RWPE1 (cell line): ENCODE measurements at places on chromosomes 5 and 9.

- no peak for DNase-seq
Measured at GRCh38 chr5:96329289-96329688, 103.8 kb downstream of the PCSK1 start.

GRCh38 chr9:113737517-113738271 lies 138.4 kb upstream of the ZNF618 start:
- DNase-seq = peak; percentile 76

DNA sequence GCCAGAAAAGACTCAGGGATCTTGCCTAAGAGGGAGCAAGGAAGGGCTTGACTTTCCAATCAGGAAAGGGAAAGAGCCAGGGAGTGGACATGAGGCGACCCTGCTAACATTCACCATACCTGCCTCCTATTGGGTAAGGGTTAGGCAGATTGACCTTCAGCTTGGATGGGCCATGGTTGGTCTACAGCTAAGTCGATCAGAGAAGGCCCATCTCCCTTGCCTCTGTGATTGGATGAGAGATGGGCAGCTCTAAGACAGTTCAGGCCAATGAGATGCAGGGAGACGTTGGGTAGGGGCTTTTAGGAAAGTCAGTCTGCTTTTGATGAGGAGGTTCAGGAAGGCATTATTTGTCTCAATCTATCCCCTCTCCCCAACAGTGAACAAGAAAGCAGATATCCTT lies 135.0 kb upstream of the STC2 start:
- DNase-seq = no peak

DNA sequence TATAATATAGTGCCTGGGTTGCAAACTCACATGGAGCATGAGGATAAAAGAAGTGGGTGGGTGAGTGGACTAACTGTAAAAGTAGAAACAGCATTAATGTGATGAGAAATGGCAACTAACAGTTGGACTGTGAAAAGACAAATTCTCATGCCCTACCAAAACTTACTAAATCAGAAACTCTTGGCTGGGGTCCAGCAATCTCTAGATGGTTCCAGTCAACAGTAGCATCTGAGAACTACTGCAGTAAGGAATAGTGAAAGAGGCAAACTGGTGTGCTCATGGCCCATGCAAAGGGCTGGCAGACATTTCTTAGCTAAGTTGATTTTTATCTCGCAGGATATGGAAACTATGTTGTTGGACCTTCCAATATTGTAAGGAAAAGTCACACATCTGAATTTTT lies 150.3 kb downstream of the PIK3R1 start:
- no peak for DNase-seq

DNA sequence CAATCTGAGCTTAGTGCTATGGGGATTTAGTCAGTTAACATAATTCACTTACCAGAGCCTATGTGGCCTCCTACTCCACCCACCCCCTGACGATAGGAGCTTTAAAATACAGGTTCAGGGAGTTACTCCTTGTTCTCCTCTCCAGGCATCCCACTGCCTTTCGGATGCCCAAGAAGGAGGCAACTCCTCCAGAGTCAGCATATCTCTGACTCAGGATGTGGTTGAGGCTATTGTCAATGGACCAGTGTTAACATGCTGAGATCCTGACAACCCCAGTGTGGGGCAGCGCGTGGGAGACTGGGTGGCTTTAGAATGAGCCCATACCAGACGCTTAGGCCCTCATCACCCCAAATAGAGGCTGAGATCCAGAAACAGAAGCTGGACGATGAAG lies 27.4 kb downstream of the BICD2 start:
- peak; percentile 88 for DNase-seq

DNA sequence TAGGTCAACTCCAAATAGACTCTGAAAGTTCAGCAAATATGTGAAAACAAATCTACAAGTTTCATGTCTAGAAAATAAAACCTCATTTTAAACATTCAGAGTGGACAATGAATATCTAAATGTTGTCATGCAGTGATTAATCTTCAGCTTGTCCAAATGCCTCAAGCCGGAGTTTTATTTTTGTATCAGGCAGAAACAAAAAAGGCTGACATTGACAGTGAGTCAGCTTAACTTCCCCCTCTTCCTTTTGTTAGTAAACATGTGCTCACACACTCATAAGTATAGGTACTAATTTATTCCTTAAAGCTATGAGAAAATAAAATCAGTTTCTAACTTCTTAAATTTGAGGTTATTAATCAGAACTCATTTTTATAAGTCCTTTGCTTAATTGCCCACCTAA lies 467.9 kb upstream of the DAB2 start:
- DNase-seq = no peak

GRCh38 chr9:112332214-112332613 lies 1.2 kb downstream of the PTBP3 start:
- DNase-seq = no peak

- peak; percentile 18 for DNase-seq
Measured at GRCh38 chr9:75855509-75855908, 35.0 kb upstream of the PCSK5 start.

DNA sequence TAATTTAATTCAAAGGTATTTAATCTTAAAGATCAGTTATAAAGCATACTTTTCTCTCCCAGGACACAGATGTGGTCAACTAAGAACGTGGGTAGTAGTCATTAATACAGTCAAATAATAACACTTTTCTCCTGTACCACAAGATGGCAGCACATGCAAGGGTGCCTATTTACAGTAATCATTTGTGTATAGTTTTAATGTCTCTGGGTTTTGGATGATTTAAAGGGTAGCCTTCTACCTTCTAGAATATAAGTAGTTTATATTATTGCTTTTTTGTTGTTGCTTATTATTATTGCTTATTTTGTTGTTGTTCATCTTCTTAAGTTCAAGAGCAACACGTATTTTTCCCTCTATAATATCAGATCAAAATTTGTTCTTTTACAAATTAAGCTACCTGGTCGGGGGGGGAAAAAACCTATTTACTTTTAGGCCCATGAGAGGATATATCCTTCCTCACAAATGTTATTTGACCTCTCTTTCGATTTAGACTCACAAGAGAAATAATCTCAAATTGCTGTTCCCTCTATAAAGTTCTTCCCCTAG lies 59.6 kb upstream of the SLC27A6 start:
- DNase-seq = peak; percentile 60
